Heart left ventricle (tissue), 16 donors: ENCODE measurements at places on chromosomes 12 and 14. TPM values are rescaled to one million over a fixed set of nuclear protein-coding genes. Genes with fewer than 3 reads are reported as not detected.

SSPN gene
- polyA plus RNA-seq = 7.5 TPM

GRCh38 chr12:127881371-127882140 lies 385.4 kb upstream of the TMEM132C start:
- no peak for DNase-seq

DNA sequence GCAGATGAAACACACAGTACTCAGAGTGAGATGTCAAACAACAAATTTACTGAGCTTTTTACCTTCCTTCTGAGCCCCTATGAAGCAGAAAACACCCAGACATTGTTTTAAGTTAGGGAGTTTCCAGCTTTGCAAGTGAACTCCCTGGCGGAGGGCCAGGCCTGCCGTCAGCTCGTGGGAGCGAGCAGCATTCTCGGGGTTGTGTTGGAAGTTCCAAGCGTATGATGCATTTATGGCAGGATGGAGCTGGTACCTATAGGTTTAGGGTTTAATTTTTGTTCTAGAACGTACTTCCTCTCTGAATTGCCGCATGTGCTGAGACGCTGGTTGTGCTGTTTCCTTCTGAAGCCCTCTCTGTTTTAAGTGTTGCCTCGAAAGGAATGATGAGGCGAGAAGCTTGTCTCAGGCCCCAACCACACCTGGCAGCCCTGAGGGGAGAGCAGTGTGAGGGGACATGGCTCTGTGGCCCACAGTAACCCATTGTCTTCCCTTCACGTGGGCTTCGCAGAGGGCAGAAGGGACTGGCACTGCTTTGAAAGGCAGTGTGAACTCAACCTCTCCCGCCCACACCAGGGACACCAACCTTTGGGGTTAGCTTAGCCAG lies 76.6 kb downstream of the SSPN start:
- peak; percentile 89 for DNase-seq

GRCh38 chr12:11805680-11806079 lies 156.2 kb downstream of the ETV6 start:
- no peak for DNase-seq

GRCh38 chr14:91244501-91244901 lies at the start of gene GPR68:
GPR68 (minus strand) TSS chr14:91244704; CDS start chr14:91235050, 9,654 bp downstream.
- DNase-seq = peak; percentile 66

DNA sequence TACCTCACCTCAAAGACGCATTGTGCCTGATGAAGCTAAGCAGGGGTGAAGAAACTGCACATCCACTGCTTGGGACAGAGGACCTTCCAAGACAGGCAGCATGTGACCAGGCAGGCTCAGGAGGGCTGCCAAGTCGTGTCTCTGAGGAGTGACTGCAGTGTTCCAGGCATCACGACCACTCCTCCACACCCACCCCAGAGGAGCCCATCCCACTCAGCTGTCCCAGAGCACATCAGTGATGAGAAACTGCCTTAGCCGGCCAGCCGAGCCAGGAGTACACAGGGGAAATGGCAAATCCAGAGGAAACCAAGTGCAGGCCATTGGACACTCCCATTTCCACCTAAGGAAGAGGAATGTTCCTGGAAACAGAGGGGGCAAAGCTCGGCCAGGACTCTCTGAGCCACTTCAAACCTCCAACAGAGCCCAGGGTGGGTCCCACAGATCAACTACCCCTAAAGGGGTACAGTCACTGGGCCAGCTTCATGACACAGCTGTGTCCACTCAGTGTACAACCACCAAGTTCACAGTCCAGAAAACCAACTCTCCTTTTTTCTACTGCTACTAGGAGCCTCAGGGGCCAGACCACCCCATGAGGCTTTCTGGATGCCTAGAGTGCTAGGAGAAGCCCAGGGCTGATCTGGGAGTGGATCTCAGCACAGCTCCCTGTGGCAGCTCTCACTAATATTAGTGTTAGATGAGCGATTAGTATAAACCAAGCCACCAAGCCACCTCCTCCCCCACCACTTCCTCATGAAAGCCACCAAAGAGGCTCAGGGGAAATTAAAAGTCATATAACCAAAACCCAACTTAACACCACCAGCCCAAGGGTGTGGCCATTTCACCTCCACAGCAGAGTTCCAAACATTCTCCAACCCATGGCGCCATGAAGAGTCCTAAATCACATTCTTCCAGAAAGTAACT lies 15.4 kb downstream of the PXN start:
- DNase-seq = peak; percentile 81

- DNase-seq = no peak
These were observed 103.2 kb upstream of the NAV3 start for GRCh38 chr12:77727442-77728001.

- DNase-seq = no peak
These were observed 10.0 kb upstream of the ATP2A2 start for GRCh38 chr12:110271015-110271414.

GPR84 gene
- polyA plus RNA-seq = not detected

- DNase-seq = no peak
These were observed 23.4 kb downstream of the SERPINA1 start for GRCh38 chr14:94364964-94365363.

- DNase-seq = no peak
These were observed at the start of gene IL31 for GRCh38 chr12:122174155-122174845. IL31 (minus strand) TSS chr12:122174221; CDS start chr12:122174172, 49 bp downstream.

DNA sequence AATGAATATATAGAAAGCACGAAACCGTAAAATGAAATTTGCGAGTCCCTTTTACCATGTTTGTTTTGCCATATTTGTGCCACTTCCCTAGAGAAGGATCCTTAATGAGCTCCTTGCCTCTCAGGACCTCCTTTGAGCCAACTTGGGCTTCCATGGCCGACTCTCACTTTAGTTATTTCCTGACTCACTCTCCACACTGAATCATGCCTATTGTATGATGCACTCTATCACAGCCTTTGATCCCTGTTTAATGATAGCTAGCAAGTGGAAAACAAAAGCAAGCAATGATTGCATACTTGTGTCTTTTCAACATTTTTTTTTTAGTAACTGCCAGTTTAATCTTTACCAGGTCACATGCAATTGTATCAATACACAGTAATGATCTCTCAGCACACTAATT lies 153.2 kb downstream of the CCER1 start:
- no peak for DNase-seq

DNA sequence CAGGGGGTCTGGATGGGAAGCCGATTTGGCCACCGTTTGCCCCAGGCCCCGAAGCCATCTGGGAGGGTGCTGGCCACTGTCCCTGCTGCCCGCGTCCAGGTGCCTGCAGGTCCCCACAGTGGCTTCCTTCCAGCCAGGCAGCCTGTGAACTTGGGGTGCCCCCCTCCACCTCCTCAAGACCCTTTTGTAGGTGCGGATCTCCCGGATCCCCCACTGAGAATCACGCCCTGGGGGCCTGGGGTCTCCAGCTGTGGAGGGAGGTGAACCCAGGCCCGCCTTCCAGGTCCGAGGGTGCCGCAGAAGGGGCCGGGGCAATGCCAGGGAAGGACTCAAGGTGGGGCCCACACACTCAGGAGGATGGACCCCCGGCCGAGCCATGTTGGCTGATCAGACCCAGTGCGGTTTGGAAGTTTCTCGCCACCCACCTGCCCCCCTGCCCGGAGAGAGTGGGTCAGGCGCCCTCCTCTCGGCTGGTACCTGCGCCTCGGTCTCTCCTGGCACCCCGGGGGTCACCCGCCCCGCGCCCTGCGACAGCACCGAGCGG lies 1.7 kb downstream of the MMP17 start:
- no peak for DNase-seq

- DNase-seq = no peak
These were observed 126.0 kb downstream of the CAPZA3 start for GRCh38 chr12:18863769-18864500.

- DNase-seq = peak; percentile 58
These were observed 55.9 kb upstream of the DIO3 start for GRCh38 chr14:101505236-101505970.

GRCh38 chr14:94816113-94816512 lies 46.2 kb upstream of the GSC start:
- DNase-seq = no peak

- no peak for DNase-seq
These were observed 174.2 kb upstream of the SLC38A2 start for GRCh38 chr12:46546634-46547273.

SIX6 gene
- polyA plus RNA-seq = not detected

GRCh38 chr12:52598966-52599365 lies 2.3 kb downstream of the KRT72 start:
- DNase-seq = no peak

- no peak for DNase-seq
These were observed 34.1 kb downstream of the CYP46A1 start for GRCh38 chr14:99718031-99718810.

NUAK1 gene
- 21.5 TPM for polyA plus RNA-seq

DNA sequence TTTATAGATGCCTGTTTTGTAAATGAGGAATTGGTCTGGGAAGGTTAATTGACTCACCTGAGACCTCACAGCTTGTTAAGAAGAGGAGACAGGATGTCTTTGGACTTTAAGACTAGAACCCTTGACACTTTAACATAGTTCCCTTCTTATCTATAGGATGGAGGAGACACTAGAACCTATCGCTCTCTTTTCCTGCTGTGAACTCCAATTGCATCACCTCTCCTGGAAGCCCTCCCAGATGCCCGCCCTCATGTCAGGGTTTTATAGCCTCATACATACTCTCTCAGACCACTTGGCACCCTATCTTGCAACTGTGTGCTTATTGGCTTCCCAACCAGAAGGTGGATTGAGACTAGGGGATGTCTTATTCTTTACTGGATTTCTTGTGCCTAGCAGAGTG lies 2.5 kb upstream of the CTDSP2 start:
- DNase-seq = no peak
